ENCODE measurements at places on chromosomes 4 and X.

DNA sequence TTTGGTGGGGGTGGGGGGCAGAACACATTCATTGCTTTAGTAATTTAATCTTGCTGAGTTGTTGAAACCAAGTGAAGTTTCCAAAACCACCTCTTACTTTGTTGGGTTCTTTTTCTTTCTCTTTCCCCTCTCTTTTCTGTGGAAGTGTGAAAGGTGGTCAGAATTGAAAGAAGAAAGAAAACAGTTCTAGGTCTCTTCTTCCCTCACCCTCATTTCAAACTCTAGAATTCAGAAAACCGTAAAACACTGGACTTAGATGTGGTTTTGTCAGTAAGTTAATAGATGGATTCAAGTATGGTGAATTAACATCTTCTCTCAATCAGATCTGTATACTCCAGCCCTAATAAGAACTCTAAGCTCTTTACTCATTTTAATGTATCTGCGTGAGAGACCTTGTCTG lies 23.7 kb downstream of the PLP1 start:
- no peak for DNase-seq

DNA sequence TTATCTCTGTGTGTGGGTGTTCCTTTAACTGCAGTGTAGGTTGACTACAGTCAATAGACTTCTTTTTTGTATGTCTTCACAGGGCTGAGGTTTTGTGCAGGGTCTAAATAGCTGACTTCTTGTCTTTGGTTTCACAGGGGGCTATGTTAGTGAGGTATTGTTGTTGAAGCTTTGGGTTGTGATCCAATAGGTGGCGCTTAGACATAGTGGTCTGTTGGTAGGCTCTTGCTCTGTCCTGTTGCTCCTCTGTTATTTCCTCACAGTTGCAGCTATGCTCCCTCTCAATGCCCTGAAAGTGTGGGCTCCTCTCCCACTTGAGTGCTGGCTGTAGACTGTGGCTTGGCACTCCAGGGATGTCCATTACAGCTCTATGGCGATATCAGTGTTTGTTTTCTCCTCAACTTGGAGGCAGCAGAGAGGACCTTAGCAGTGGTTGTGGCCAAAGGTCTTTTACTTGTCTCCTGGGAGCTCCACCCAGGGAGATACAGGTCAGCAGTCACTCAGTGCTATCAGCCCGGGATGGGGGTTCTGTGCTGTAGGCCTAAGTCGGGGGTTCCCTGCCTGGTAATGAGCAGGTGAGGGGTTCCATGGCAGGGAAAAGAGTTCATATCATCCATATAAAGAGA lies 14.0 kb downstream of the POF1B start:
- DNase-seq = no peak

DNA sequence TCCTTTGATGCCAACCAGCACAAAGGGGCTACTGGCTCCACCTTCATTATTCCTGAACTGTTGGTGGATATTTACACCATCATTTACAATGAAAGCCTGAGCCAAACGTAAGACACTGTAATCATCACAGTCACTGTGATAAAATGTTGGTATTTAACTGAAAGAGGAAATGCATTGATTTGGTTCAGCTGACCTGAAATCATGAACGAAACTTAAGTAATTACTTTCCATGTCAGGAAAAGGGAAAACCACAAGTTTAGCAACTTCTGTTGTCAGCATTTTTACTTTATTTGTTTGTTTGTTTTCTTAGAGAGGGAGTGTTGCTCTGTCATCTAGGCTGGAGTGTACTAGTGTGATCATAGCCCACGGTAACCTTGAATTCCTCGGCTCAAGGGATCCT lies 247.8 kb upstream of the FAM47A start:
- no peak for DNase-seq

DNA sequence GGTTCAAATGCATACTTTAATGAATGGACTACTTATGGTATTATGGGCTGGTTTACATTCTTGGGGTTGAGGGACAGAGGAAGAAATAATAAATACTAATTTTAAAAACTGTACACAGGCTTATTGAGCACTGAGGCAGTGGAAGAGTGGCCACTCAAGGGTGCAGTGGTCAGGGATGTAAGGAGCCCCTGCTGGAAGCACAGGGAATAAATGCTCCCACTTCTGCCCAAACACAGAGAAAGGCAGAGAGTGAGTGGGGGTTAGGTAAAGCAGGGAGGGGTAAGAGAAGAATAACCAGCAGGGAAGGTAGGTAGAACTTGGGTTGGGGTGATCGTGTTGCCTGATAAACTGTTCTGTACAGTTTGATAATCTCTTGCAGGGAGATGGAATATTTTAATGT lies 60.0 kb downstream of the GAB1 start:
- DNase-seq = no peak

- no peak for DNase-seq
These were observed 29.2 kb downstream of the ARSJ start for GRCh38 chr4:113950207-113950606.

DNA sequence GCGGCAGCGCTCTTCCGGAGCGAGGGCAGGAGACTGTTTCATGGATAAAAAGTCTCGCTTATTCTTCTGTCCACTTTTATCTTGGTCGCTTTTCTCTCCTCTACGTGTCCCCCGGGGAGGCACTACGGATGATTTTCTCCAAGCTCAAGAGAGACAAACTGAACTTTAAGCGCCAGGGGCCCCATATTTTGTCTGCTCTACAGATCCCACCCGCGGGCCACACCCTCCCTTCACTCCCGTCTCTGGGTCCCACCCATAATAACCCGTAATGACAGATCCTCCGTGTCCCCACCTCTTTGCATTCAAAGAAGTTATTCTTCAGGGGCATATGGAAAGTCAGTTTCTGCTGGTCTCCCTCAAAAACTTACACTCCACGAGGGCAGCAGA lies at the start of gene CORIN:
TSS of gene CORIN (minus strand) at position 160 of the 387 bp plus-strand sequence. CDS start at position 42, 118 bp downstream.
- no peak for DNase-seq

GRCh38 chr4:134027931-134028330 lies 173.7 kb downstream of the PABPC4L start:
- DNase-seq = no peak

All from AG09309 (cell line).